ENCODE measurements at places on chromosomes 7 and 10.

DNA sequence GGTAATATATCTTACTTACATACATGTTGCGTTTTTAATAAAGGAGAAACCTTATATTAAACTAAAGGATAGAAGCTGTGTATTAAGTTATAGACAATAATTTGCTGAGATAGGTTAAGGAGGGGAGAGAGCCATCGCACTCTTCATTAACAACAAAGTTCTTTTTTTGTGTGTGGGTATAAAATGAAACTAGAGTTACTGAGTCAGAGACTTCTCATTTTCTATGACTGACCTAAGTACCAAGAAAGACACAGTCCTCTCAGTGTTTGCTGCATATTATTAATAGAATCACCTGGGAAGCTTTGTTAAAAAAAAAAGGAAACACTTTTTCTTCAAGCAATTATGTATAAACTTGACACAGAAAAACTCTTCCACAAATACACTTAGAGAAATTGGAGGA is 31.4 kb downstream of the FEZF1 start:
- no peak for DNase-seq

DNA sequence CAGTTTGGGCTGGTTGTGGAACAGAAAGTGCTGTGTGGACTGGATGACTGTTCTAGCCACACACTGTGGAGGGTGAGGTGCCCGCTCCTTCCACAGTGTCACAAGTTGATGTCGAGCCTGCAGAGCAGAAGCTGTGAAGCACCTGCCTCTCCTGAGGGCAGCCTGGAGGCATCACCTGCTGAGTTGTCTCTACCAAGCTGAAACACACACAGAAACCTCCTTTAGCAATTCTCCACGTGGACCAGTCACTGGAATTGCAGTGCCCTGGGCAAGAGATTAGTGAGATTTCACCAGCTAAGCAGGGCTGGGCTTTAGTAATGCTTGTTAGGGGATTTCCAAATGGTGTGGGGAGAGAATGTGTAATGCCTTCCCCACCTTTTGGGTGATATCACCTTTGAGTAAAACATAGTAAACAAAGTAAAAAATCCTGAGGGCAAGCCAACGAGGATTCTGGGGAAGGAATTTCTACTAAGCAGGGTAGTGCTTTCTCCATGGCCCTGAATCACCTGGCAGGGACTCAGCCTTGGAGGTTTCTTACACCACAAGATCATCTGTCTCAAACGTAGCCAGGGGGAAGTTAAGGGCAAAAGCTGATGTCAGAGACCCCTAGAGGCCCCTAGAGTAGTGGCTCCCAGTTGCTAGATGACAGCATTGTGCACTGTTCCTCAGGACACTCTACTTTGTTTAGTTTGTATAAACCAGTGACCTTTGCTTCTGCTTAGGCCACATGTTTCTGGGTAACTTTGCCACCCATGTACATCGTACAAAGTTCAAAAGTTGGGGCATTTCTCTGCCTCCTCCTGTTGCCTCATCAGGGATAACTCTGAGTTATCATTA is 233.1 kb upstream of the IGFBP3 start:
- no peak for DNase-seq

- no peak for DNase-seq
These were observed 6.4 kb upstream of the TNRC18 start for GRCh38 chr7:5429857-5430611.

DNA sequence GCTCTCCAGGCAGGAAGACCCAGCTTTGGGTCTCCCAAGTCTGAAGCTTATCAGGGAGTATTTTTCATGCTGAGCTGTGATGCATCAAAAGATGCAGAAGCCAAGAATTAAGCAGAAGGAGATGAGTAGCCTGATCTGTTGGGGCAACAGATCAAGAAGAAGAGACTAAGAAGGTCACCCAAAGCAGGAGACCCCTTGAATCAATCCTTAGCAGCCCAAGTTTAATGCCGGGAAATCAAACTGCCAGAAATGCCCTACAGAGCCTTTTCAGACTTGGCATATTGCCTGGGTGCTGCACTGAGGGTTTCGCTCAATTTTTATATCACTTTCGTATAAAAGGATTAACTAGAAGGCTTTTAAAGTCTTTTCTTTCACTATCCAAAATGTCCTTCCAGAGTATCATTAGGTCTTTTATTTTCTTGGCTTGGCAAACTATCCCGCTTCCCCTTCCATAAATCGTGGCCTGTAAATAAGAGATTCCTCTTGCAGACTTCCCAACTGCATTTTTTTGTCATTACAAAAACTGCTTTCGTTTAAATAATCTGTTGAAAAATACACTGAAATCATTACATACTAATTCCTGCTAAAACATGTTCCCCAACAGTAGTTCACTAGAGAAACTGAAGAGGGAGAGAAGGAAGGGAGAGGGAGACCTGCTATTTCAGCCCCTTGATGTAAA is 49.0 kb upstream of the STK17A start:
- no peak for DNase-seq

DNA sequence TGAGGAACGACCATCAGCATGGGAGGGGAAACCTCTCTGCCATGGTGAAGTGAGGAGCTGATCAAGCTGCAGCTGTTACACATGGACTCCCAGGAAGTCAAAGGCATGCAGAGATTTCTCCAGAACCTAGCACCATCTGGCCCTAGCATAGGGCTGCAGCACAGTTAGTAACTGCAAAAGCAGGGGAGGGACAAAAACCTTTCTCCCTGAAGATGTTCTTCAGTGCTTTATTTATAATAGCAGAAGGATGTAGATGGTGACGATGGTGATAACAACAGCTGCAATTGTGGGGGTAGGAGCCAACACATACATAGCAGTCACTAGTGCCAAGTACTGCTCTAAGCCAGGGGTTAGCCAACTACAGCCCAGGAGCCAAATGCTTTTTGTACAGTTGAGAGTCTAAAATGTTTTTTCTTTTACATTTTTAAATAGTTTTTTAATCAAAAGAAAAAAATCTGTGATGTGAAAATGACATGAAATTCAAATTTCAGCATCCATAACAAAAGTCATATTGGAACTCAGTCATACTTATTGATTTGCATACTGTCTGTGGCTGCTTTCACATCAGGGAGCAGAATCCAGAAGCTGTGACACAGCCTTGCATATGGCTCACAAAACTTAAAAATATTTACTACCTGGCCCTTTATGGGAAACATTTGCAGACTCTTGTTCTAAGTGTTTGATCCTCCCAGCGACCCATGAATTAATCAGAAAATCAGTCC is 299.5 kb downstream of the ELMO1 start:
- no peak for DNase-seq

GRCh38 chr7:1253681-1254181 is 21.1 kb downstream of the UNCX start:
- DNase-seq, result no peak

DNA sequence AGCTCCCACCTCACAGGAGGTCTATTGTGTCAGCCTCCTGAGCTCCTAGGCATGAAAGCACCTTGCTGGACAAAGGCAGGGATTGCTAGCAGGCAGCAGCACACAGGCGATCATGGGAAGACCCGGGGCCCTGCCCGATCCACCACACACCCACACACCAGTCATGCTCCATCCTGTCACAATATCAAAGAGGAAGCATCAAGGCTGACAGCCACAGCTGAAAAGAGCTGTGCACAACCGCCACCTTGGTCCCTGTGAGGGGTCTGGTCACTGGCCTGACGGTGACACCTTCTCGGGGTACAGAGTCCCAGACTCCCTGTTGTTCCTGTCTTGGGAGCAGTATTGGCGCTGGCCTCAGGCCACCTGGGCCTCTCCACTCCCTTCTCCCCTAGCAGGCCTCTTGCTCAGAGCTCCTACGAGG is 89.7 kb upstream of the RET start:
- no peak for DNase-seq

GRCh38 chr10:5591336-5591824 is 66.6 kb downstream of the CALML3 start:
- DNase-seq, result no peak

DNA sequence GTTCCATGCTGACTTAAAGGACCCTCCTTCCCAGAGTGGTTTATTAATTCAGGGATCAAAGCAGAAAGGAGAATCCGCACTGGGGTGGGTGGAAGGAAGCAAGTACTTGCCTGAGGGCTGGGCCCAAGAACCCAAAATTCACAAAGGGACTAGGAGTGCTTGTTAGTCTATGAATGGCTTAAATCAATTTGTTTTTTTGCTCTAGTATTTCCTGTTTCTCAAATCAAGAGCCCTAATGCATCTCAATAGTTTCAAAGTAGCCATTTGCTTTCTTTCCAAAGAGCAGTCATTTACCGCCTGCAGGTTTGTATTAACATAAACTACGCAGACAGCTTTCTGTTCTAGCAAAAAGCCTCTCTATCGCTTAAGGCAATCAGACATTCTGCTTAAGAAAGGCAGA is 44.2 kb upstream of the SLC35G1 start:
- no peak for DNase-seq

GRCh38 chr10:50579491-50580261 is 44.1 kb downstream of the SGMS1 start:
- no peak for DNase-seq

GRCh38 chr7:70699271-70699670 is 432.7 kb upstream of the GALNT17 start:
- DNase-seq, result no peak

- DNase-seq, result no peak
These were observed 473.3 kb downstream of the LRMDA start for GRCh38 chr10:75904499-75905283.

DNA sequence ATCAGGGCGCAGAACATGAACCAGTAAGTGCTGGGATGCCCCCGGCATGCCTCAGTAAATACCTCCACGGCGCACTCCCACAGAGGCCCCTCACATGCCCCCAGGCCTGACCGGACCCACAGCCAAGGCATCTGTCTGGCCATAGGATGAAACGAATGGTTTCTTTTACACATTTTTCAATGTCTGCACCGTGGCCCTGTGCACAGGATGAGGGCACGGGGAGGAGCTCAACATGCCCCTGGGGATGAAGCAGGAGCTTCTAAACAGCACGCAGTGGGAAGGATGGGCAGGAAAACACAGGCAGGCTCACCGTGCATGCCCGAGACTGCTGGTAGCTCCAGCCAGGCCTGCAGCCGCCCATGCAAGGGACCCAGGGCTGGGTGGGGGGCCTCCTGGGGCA is 283.3 kb downstream of the TNS3 start:
- no peak for DNase-seq

GRCh38 chr7:124747072-124747471 is 18.5 kb downstream of the GPR37 start:
- no peak for DNase-seq

- DNase-seq, result no peak
These were observed 536.5 kb upstream of the FZD8 start for GRCh38 chr10:36178616-36179015.

DNA sequence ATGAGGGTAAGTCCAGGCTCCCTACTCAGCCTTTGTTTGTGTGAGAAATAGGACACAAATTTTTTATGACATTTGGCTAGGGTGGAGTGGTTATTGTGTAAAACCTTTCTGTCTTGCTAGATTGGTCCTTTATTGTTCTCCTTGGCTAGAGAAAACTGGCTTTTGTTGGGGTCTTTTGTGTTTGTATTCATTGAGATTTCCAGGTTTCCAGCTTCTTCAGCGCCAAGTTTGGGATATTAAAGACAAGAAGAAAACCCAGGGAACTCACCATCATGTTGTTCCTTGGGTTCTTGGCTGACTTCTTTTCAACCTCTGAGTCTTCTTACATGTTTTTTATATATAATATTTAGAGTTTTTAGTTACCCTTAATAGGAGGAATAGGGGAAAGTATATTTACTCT is 310.0 kb downstream of the HPSE2 start:
- no peak for DNase-seq

DNA sequence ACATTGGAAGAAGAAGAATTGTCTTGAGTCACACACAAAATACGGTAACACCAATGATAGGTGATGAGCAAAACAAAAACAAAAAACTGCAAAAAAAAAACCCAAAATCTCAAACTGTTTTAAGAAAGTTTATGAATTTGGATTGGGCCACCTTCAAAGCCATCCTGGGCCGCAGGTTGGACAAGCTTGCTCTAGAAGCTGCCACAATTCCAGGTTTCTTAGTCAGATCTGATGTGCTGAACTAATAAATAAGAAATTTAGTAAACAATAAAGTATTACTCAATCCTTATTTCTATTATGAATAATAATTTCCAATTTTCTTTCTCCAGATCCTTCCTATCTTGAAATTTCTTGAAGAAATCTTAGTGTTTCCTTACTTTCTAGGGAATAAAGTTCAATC is 10.0 kb downstream of the WASL start:
- DNase-seq, result no peak

- DNase-seq, result no peak
These were observed 6.1 kb upstream of the NAT16 start for GRCh38 chr7:101186194-101186593.

DNA sequence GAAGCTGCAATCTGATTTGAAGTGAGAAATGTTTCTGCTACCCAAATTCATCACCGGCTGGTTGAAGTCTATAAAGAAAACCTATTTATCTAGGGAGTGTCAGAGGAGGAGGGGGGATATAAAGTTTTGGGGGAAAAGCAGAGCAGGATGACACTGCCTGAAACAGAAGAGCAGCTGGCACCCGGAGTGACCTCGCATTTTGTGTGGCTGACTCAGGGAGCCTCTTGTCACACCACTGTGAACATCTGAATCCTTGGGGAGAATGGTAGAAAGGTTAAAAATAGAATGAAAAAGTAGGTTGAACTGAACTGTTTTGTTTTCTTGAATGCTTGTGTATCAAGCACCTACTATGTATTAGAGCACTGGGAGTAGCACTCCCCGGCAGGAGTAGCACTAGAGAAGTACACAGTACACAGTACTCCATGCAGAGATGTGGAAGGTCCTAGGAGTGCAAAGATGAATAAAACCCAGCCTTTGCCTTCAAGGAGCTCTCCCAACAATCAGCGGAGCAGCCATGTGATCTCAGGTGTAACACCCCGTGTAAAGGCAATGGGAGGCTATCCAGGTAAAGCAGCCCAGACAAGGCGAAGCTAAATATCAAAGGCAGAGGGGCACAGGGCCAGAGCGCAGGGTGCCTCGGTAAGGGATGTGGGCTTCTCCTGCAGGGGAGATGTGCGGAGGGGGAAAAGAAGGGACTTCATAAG is 13.5 kb downstream of the CRTAC1 start:
- DNase-seq, result no peak

GRCh38 chr7:66421830-66422475 is 206.7 kb upstream of the KCTD7 start:
- no peak for DNase-seq

GRCh38 chr10:69475433-69475830 is 24.2 kb downstream of the TSPAN15 start:
- no peak for DNase-seq

GRCh38 chr10:98212196-98212595 is 55.8 kb downstream of the LOXL4 start:
- DNase-seq, result no peak
